Small intestine (tissue), 16 donors: ENCODE measurements at places on chromosomes 2 and 18. TPM values are rescaled to one million over a fixed set of nuclear protein-coding genes. Genes with fewer than 3 reads are reported as not detected.
A peak's percentile ranks its signal among the peaks of the same experiment; 100 is the strongest.

DNA sequence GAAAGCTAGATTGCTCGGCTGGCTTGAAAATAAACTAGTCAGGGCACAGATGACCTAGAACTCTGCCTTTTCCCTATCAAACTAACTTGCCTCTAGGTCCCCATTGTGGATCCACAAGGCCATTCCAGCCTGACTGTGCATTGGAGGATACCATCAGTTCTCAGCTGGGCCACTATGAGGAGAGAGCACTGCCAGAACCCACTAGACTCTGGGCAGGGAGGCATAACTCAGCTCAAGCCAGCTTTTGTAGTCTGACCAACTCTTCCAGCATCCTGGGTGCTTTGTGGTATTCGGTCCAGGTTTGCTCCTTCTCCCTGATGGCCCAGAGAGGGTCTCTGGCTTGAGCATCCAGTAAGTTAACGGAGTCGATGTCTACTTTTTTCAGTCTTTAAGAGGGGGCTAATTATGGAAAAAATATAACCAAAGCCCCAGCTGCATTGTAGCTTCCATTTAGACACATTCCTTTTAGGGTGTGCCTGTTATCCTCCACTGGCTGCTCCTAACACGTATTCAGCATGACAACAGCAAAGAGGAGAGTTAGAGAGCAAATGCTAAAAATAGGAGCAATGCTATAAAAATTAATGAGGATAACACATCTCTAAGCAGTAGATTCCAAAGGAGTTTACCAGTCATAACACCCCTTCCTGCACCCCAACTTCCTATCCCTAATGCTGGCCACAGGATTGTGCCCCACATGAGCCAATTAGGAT is 15.2 kb downstream of the GKN2 start:
- H3K36me3 ChIP-seq: no peaks in the 10 kb centered on the region
- DNase-seq: no peak
- H3K27me3 ChIP-seq: no peaks in the 10 kb centered on the region
- no peak overlapping the region for H3K4me3 ChIP-seq

Gene GATA6
- 36.9 TPM for polyA plus RNA-seq

DNA sequence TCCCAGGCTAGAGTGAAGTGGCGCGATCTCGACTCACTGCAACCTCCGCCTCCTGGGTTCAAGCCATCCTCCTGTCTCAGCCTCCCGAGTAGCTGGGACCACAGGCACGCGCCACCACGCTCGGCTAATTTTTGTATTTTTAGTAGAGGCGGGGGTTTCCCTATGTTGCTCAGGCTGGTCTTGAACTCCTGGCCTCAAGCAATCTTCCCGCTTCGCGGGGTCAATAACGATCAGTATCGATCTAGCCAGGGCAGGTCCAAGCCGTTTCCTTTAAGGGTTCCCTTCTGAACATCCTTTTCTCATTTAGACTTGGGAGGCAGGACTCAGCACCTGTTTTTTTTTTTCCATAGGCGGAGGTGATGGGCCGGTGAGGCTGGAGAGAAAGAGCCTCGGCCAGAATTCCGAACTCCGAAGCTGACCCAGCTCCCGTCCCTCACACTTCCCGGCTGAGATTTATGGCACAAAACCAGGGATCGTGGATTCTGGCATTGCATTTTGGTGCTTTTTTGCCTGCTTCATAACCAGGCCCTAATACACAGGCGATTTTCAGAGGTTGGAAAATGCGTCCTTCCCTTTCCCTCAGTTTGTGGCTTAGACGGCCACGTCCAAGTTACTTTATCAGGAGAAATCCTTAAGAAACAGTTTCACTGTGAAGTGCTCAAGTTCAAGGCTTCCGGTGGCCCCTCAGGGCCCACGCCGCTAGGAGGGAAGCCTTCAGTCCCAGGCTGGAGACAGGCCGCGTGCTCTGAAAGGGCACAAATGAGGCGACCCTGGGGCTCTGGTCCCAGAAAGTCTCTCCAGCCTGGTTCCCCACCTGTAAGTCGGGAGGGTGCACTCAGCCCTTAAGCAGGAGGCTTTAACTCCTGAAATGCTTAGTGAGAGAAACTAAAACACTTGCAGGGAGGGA is 998 bp upstream of the SLC66A3 start:
- H3K4me1 ChIP-seq: no peaks in the 10 kb centered on the region
- H3K4me3 ChIP-seq: no peak overlapping the region
- H3K27me3 ChIP-seq: no peaks in the 10 kb centered on the region
- H3K27ac ChIP-seq: peak overlapping the region; percentile 96
- DNase-seq: no peak

DNA sequence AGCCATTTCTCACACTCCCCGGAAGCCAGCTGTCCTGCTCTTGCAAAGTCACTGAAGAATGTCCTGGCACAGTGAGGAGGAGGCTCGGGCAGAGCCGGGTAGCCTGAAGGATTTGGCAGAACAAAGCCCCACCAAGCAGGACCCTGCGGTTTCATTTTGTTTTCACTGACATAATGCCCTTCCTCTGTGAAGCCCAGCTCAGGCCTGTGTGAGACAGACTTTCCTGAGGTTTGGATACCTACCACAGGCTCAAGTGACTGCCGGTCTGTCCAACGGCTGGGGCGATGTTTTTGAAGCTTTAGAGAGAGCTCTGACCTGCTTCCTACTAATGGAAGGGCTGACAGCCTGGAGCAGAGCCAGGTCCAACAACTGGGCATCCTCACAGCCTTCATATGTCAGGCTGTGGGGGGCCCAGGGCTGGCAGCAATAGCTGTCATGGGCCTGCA is 99.8 kb upstream of the FZD7 start:
- H3K27ac ChIP-seq: no peak overlapping the region
- H3K27me3 ChIP-seq: no peaks in the 10 kb centered on the region
- H3K4me3 ChIP-seq: no peak overlapping the region
- peaks cover 26% of the 10 kb centered on the region for H3K4me1 ChIP-seq
- no peak for DNase-seq

DNA sequence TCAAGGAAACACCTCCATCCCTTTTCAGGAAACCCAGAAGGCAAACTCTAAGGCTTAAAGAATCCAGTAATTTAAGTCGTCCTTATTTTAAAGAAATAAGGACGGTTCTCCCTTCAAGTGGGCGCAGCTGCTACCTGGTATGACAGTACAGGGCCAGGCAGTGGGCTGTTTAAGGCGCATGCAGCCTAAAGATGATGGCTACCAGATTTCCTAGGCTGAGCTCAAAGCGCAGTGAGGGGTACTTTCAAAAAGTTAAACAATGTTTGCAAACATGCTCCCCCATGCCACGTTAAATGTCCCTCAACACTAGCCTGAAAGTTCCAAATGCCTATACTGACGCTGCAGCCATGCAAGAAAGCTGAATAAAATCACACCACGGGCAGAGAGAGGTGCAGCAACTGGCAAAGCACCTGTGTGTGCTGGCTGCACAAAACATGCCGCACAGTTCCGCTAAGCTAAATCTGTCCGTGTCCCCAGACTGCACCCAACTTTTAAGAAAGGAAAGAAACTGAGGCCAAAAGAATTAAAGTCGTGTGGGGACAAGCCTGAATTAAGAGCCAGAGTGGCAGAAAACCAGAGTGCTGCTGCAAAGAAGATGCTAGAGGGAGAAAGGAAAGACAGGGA is 583 bp downstream of the HIBCH start:
- DNase-seq: peak; percentile 48
- no peaks in the 10 kb centered on the region for H3K36me3 ChIP-seq
- H3K4me1 ChIP-seq: peaks cover 2% of the 10 kb centered on the region
- H3K27me3 ChIP-seq: no peaks in the 10 kb centered on the region
- H3K27ac ChIP-seq: peak overlapping the region; percentile 92

- no peaks in the 10 kb centered on the region for H3K27me3 ChIP-seq
- peak; percentile 55 for DNase-seq
- no peaks in the 10 kb centered on the region for H3K36me3 ChIP-seq
- H3K27ac ChIP-seq: peak overlapping the region; percentile 14
These were observed 121.4 kb upstream of the MGAT5 start for GRCh38 chr2:134132490-134132857.

- no peak overlapping the region for H3K27ac ChIP-seq
- DNase-seq: no peak
- peaks cover 6% of the 10 kb centered on the region for H3K36me3 ChIP-seq
- H3K4me3 ChIP-seq: no peak overlapping the region
- H3K27me3 ChIP-seq: no peaks in the 10 kb centered on the region
These were observed 88.1 kb downstream of the EPB41L3 start for GRCh38 chr18:5455674-5456073.

- H3K27ac ChIP-seq: no peak overlapping the region
- peaks cover 4% of the 10 kb centered on the region for H3K36me3 ChIP-seq
- no peaks in the 10 kb centered on the region for H3K27me3 ChIP-seq
These were observed 37.4 kb downstream of the SMAD2 start for GRCh38 chr18:47893047-47893446.

Gene RNF125
- polyA plus RNA-seq: 11.2 TPM

- no peak for DNase-seq
- no peaks in the 10 kb centered on the region for H3K27me3 ChIP-seq
- no peak overlapping the region for H3K4me3 ChIP-seq
- no peak overlapping the region for H3K27ac ChIP-seq
These were observed 228.4 kb upstream of the FBXO11 start for GRCh38 chr2:48134704-48135103.

DNA sequence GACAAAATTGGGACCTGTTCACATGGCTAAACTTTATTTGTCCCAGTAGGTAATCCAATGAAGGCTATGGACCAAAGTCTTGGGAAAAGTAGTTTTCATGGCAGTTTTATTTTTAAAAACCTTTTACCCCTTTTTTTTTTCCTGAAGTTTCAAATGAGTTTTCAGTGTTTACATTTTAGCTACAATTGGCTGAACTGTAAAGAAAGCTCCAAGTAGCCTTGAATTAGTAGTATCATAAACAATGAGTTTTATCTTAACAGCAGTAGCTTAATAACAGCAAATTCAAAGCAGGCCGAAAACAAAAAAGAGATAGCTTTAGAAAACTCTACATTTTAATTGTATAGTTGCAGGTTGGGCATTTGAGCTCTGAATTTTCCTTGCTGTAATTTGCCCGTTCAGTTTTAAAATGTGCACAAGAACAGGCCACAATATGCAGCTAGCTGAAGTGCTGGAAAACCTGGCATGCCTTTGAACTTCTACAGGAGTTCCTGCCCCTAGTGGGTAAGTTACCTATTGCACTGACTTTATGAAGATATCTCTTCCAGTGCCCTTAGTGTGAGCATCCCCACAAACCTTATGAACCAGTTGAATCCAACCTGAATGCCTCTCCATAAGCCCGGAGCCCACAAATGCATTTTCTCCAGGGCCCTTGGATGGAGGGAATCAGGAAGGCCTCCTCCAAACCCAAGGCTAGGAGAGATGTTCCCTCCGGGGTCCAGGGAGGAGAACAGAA is 106.7 kb downstream of the XRCC5 start:
- H3K36me3 ChIP-seq: no peaks in the 10 kb centered on the region
- H3K27ac ChIP-seq: no peak overlapping the region
- H3K4me1 ChIP-seq: peaks cover 3% of the 10 kb centered on the region

Gene MYO7B
- polyA plus RNA-seq: 85.6 TPM

- H3K4me1 ChIP-seq: no peaks in the 10 kb centered on the region
- no peaks in the 10 kb centered on the region for H3K27me3 ChIP-seq
- no peaks in the 10 kb centered on the region for H3K36me3 ChIP-seq
- H3K4me3 ChIP-seq: no peak overlapping the region
- no peak for DNase-seq
These were observed 284.1 kb downstream of the CYRIA start for GRCh38 chr2:16381511-16381910.

DNA sequence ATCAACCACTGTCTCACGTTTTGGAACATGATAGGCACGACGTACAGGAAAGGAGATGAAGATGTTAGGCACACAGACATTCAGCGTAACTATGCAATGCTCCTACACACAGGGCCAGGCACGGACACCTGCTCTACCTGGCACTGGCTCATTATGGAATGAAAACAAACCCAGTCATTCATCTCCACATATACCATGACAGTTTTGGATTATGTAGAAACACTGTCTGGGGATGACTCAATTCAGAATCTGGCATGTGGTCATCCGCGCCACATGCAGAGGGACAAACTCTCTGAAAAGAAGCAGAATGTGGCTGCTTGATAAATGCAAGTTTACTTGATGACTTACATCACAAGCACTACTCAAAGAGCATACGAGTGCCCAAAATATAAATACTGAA is 29.5 kb upstream of the NFU1 start:
- no peaks in the 10 kb centered on the region for H3K4me1 ChIP-seq
- no peak overlapping the region for H3K4me3 ChIP-seq
- peaks cover 11% of the 10 kb centered on the region for H3K36me3 ChIP-seq
- H3K27ac ChIP-seq: no peak overlapping the region

DNA sequence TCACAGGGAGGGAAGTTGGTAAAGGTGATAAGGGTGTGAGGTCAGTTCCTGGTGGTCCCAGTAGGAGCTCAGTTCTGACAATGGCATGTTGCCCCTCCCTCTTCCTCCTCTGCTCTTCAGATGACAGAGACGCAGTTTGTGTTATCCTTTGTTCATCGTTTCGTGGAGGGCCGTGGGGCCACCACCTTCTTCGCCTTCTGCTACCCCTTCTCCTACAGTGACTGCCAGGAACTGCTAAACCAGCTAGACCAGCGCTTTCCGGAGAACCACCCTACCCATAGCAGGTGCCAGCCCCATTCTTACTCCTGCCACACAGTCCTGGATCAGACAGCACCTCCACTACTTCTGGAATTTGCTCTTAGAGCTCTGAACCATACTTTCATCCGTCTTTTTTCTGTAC is 2.3 kb downstream of the AGBL5 start:
- H3K27me3 ChIP-seq: no peaks in the 10 kb centered on the region
- no peak for DNase-seq
- H3K4me1 ChIP-seq: no peaks in the 10 kb centered on the region
- no peak overlapping the region for H3K27ac ChIP-seq

GRCh38 chr18:8657050-8657820 is 48.0 kb downstream of the RAB12 start:
- H3K27ac ChIP-seq: no peak overlapping the region
- DNase-seq: no peak
- no peaks in the 10 kb centered on the region for H3K27me3 ChIP-seq
- no peak overlapping the region for H3K4me3 ChIP-seq
- H3K4me1 ChIP-seq: no peaks in the 10 kb centered on the region
- no peaks in the 10 kb centered on the region for H3K36me3 ChIP-seq

Gene MOCOS
- 19.7 TPM for polyA plus RNA-seq

- peaks cover 5% of the 10 kb centered on the region for H3K4me1 ChIP-seq
- no peak overlapping the region for H3K4me3 ChIP-seq
- H3K36me3 ChIP-seq: no peaks in the 10 kb centered on the region
- DNase-seq: no peak
- no peaks in the 10 kb centered on the region for H3K27me3 ChIP-seq
- H3K27ac ChIP-seq: no peak overlapping the region
These were observed 143.0 kb upstream of the GATA6 start for GRCh38 chr18:22026362-22026761.

DNA sequence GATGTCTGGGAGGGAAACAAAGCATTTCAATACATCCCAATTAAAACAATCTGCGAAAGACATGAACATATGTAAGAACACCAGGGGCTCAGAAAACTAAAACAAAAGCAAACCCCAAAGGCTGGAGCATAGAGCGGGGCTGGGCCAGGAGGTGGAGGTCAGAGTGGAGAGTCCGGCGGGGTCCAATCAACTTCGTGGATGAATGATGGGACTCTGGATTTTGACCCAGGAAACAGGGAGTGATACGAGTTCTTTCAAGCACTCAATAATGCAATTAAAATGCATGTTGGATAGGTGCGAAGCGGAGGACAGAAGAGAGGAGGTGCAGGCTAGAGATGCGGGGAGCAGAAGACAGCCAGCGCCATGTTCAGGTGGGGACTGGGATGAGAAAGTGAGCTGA is 200.7 kb upstream of the PXDN start:
- no peak overlapping the region for H3K27ac ChIP-seq
- H3K36me3 ChIP-seq: no peaks in the 10 kb centered on the region

GRCh38 chr2:105313877-105314276 is 15.7 kb downstream of the TGFBRAP1 start:
- DNase-seq: no peak
- H3K27me3 ChIP-seq: no peaks in the 10 kb centered on the region
- H3K36me3 ChIP-seq: no peaks in the 10 kb centered on the region
- no peak overlapping the region for H3K4me3 ChIP-seq
- H3K4me1 ChIP-seq: no peaks in the 10 kb centered on the region
- no peak overlapping the region for H3K27ac ChIP-seq

Gene ATOH8
- polyA plus RNA-seq: 4.1 TPM

Gene ANKRD36B
- polyA plus RNA-seq: 4.5 TPM
